ENCODE measurements at places on chromosomes 4 and X.
A peak's percentile ranks its signal among the peaks of the same experiment; 100 is the strongest.

DNA sequence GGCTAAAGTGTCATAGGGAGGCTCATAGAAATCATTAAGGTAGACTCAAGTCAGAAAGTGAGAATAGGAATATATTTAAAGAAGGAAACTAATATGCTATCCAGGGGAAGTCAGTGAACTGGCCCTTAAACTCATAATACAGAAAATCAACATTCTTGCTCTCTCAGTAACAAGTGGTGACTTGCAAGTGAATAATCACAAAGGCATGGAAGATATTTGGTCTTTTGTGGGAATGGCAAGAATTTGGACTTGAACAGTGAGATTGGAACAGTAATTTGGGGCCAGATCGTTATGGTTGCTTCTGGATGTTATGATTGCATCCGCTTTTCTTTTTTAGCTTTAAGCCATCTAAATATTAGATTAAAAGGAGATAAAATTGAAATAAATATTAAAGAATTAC is 103.8 kb downstream of the TBC1D19 start:
- DNase-seq = peak; percentile 95

DNA sequence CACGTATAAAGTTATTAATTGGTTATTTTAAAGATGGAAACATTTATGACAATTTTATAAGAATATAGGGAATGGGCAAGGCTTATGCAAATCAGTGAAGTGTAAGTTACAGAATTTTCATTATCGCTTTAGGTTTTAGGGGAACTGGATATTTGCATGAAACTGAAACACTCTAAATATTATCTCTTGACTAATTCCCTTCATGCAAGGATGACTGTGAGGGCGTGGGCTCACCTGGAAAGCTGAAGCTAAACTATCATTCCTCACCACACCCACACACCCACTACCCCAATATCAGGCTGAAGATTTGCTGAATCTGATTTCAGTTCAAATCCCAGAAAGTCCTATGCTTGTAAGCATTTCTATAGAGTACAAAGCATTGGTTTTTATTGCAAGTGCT is 81.7 kb upstream of the ARHGAP24 start:
- DNase-seq = no peak

- no peak for DNase-seq
These were observed 75.5 kb downstream of the GALNT7 start for GRCh38 chr4:173243917-173244658.

DNA sequence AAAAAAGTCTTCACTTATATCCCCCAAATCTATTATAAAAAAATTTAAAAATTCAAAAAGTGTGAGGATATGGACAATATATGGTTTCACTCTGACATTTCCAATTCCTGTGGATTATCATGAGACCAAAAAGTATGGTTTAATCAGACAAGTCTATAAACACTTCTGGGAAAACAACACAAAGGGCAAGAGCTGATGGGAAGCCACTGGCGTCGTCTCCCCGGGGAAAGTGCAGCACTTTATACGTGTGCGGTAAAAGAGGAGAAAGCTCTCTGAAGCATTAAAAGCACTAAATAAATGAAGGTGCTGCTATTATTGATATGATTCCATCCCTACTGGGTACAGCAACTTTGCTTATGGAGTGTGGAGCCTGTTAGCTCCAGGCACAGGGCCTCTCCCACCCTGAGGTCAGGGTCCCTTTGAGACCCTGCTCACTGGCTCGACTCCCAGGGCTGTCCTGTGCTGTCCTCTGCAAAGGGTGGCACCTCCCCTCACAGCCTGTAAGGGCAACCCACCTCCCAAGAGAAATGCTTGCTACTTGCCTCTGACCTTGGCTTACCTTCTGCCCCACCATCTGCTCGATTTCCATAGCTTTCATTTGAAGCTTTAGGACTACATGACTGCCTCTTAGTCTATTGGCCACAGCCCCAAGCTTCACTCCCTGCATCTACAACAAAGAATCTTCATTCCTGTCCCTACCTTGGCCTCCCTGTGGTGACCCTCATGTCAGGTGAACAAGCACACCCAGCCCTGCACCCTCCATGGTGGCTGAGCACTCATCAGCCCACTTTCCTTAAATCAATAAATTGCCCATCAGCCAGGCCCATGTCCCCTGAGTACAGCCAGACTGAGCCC is 248.6 kb downstream of the HNRNPD start:
- DNase-seq = no peak

DNA sequence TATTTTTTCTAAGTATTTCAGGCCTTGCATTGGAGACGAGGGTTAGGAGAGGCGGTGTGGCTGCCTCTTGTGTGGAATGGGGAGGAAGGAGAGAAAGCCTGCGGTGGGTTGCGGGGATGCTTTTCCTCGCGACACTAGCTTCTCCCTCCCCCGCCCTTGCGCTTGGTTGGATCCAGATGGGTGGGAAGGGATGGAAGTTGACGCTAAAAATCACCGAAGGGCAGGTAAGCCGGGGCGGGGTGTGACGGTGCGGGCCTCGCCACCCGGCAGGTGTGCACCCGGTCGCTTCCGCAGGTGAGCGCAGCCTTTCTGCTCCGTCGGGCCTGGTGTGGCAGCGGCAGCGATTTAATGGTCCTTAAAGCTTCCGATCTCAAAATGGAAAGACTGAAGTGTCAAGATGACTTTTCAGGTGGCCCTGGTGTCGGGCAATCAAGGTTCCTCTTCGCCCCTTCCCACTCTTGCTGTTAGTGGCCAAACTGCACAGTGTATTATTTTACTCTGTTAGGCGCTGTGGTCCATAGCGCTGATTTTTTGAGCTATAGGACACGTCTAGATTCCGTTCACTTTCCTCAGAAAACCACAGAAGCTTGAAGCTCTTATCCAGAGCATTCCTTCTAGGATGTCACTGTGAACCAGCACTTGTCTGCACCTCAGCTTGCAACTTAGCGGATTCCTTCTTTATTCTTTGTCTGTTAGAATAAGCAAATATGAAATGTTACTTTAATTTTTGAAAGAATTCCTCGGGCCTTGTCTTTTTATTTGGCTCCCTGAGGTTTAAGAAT is 765 bp downstream of the ENOPH1 start:
- DNase-seq = peak; percentile 52

GRCh38 chr4:103008875-103009729 is 10.4 kb downstream of the SLC9B1 start:
- peak; percentile 71 for DNase-seq

DNA sequence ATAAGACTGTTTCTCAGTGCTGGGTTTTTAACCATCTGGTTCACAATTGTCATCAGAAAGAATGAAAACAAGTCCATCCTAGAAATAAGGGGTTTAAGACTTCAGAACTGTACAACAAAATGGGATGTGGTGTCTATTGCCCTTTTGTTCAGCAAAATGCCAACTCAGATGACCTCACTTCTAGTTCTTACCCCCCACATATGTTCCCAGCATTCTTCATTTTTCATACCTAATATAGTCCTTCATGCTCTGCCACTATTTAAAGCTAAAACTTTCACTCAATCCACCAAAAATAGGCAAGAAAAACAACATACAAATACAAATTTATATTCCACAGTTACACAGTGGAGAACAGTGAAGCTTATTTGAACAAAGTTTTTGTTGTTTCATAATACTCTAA is 111.4 kb downstream of the SORBS2 start:
- DNase-seq = peak; percentile 7

- DNase-seq = peak; percentile 65
These were observed 88.3 kb downstream of the AMELX start for GRCh38 chrX:11381464-11381863.

DNA sequence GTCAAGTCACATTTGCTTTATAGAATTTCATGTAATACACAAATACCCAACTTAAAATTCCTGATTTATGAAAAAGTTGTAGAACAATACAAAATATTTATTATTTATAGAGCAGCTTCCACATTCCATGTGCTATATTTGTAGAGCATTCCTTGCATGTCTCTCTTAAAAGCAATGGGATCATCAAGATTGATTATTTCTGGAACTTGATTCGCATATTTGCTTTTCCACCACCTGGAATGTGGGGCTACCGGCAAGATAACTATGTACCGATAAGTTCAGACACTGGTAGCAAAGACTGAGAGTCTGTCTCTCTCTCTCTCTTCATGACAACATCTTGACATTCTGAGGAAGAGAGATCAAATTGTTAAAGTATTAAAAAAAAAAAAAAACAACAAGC is 59.3 kb downstream of the MAPK10 start:
- no peak for DNase-seq
